ENCODE measurements at places on chromosomes 5 and 9.
A peak's percentile ranks its signal among the peaks of the same experiment; 100 is the strongest.

DNA sequence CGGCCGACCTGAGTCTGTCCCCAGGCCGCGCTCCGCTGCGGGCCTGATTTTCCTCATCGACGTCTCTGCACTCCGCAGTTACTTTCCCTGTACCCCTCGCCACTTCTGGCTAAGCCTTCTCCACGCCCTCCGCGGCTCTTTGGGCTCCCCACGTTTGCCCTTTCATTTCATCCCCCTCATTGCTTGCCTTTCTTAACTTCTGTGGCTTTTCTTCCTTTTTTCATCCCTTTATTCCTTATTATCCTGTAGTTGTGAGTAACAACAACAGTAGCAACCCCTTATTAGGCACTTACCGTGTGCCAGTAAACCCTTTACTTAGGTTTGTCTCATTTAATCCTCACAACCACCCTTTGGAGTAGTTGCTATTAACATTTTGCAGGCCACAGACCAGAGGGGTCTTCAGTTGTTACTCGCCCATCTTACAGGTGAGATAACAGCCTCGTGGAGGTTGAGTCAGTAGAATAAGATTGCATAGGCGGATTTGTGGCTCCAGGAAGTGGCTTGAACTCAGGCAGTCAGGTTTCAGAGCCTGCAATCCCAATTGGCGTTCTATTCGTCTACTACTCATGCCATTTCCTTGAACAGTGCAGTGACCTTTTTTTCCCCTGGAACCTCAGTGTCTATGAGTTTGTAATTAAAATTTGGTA lies 724 bp downstream of the TCERG1 start:
- no peak for DNase-seq

GRCh38 chr5:79642210-79642609 lies 30.0 kb downstream of the TENT2 start:
- no peak for DNase-seq

DNA sequence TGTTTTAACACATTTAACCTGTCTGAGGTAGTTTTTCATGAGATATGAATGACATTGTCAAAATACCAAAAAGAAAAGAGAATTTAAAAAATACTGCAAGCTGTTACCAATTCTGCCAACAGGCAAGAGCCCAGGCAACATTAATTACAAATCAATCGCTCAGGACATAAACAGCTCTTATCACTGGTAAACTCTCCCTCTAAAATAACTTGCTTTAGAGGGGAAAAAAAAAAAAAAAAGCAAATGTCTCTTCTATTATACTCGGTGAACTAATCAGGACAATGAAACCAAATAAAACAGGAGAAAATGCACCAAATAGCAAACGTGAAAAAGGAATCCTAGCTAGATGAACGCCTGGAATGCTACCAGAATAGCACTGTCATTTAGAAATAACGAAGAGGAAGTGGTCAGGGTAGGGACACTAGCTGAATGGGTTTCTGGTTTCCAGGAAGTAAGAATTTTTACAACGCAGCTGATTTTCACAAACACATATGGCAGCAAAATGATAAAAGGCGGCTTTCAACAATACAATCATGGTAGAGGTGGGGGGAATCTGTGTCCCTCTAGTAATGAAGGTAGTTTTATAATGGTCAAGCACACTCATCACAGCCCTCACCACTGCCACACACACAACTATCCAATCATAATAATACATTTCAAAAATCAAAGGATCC lies 94.9 kb downstream of the DENND1A start:
- peak; percentile 5 for DNase-seq

DNA sequence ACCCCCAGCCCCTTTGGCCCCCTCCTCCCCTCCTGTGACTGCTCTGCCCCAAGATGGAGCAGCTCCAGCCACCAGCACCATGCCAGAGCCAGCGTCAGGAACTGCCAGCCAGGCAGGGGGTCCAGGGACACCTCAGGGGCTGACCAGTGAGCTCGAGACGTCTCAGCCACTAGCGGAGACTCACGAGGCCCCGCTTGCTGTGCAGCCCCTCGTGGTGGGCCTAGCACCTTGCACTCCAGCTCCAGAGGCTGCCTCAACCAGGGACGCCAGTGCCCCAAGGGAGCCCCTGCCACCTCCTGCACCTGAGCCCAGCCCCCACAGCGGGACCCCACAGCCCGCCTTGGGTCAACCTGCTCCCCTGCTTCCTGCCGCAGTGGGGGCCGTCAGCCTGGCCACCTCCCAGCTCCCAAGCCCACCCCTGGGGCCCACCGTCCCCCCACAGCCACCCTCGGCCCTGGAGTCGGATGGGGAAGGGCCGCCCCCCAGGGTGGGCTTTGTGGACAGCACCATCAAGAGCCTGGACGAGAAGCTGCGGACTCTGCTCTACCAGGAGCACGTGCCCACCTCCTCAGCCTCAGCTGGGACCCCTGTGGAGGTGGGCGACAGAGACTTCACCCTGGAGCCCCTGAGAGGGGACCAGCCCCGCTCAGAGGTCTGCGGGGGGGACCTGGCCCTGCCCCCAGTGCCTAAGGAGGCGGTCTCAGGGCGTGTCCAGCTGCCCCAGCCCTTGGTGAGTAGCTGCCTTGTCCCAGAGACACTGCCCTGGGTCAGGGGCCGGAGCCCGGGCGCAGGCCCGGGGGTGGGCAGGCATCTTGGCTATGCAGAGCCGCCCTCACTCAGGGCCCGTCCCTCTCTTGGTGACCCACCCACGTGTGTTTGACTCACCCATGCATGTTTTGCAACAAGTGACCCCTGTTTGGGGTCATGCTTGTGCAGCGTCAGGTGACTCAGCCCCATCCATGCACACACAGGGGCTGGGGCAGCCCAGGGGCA lies 105.2 kb downstream of the WNK2 start:
- no peak for DNase-seq

DNA sequence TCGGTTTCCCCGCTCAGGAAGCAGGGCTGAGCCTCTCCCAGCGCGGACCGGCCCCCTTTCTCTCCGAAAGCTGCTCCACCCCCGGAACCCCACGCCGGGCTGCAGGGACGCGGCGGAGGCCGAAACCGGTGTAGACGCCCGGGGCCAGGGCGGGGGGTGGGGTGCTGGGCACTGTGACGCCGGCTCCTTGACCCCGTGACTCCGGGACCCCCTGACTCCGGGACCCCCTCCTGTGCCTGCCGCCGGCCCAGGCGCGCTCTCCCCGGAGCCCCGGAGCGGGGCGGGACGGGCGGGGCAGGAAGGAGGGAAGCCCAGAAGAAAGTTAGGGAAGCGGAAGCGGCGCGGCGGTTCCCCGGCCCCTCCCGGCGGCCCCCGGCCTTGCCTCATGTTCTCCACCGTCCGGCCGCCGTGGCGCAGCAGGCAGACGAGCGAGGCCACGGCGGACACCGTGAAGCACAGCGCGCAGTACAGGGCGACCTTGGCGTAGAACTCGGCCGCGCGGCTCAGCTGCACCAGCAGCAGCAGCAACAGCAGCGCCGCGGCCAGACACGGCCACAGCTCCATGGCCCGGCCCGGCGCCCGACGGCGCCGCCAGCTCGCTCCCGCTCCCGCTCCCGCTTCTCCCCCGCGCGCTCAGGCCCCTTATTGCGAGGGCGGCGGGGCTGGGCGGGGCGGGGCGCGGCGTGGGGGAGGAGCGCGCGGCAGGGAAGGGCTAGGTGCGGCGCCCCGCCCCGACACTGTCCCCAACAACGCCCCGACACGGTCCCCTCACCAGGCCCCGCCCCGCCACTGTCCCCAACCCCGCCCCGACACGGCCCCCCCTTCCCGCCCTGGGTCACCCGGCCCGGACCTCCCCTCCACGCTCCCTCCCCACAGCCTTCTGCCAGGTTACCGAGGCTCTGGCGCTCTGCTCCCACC lies at the start of gene AGPAT2:
Gene AGPAT2 (minus strand): TSS at position 664 of the 918 bp plus-strand sequence. CDS start 100 bp downstream, at position 564.
- DNase-seq, result peak; percentile 59

All from memory B cell (primary cell).